Cardiac fibroblast (primary cell): ENCODE measurements at places on chromosomes 12 and 14.

DNA sequence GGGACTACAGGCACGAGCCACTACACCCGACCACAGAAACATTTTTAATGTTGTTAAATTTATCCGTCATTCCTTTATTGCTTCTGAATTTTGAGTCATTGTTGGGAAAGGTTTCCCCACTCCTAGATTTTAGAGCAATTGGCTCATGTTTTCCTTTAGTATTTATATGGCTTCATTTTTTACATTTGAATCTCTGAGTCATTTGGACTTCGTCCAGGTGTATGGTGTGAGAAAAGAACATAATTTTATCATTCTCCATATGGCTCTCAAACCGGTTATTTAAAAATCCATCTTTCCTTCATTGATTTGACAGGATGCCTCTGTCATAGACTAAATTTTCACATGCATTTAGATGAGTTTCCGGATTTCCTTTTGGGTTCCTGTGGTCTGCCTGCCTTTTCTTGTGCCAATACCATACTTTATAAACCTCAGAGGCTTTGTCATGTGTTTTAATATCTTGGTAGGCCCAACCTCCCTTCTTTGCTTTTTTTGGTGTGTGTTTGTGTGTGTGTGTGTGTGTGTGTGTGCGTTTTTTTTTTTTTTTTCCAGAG, 30.9 kb downstream of the LRTM2 start:
- DNase-seq, result peak; percentile 76

DNA sequence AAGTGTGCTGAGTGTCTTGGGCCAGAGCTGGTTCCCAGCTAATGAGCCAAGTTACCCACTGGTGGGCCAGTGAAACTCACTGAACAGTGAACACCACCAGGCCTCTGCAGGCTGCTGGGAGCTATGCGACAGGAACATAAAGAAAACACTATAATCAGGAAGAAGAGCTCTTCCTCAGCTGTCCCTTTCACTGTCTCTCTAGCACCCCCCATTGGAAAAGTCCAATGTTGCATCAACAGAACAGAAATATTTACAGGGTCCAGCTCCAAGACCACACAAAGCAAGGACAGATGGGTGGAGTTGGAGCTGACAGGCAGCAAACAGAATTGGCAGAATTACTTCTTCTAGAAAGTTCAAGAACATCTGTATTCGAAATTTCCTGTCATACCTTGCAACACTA, 903.6 kb upstream of the TMEM132C start:
- DNase-seq, result no peak

DNA sequence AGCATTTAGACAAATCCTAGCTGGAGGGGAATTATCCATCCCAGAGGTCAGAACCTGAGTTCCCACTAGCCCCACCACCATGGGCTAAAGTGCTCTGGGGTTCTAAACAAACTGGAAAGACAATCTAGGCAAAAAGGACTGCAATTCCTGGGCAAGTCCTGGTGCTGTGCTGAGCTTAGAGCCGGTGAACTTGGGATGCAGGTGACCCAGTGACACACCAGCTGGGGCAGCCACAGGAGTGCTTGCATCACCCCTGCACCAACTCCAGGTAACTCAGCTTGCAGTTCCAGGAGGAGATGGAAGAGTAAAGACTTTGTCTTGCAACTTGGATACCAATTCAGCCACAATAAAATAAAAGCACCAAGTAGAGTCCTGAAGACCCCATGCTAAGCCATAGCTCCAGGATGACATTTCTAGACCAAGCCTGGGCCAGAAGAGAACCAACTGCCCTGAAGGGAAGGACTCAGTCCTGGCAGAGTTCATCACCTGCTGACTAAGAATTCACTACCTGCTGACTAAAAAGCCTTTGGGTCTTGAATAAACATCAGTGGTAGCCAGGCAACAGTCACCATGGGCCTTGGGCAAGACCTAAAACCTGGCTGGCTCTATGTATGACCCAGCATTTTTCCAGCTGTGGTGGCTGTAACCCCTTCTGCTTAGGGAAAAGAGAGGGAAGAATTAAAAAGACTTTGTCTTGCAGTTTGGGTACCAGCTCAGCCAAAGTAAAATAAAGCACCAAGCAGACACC, 223.4 kb upstream of the DIO2 start:
- no peak for DNase-seq

- DNase-seq, result no peak
These were observed 54.1 kb downstream of the PLXNC1 start for GRCh38 chr12:94202245-94203180.

DNA sequence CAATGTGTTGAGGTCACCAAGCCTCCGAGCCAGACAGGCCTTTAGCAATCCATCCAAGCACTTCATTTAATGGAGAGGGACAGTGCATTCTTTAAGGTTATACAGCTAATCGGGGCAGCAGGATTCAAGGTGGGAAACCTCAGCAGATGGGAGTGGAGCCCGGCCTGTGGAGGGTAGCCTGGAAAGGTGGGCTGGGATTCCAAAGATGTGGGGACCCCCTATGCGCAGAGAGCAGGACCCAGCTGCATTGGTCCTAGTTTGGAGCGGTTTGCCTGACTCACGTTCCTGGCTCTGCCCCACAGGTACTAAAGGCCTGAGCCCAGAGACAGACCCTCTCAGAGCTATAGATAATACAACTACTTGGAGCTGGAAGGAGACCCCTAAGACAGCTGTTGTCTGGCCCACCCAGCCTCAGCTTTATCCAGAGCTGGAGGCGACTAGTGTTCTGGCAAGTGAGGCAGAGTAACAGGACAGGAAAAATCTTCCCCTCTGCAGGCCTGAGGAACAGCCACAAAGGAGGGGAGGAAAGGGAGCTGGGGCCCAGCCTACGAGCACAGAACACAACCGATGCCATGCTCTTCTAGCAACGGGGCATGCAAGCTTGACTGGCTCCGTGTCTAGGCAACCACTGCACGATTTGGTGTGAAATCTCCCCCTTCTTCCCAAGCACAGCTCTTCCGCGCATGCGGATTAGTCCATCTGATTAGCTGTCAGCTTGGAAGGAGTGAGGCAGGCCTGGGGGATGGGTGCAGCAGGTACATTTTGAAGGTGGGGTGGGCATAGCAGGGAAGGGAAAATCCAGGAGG, 1.1 kb upstream of the MYH7 start:
- no peak for DNase-seq

GRCh38 chr14:68564826-68565759, 227.8 kb downstream of the ZFP36L1 start:
- peak; percentile 32 for DNase-seq

DNA sequence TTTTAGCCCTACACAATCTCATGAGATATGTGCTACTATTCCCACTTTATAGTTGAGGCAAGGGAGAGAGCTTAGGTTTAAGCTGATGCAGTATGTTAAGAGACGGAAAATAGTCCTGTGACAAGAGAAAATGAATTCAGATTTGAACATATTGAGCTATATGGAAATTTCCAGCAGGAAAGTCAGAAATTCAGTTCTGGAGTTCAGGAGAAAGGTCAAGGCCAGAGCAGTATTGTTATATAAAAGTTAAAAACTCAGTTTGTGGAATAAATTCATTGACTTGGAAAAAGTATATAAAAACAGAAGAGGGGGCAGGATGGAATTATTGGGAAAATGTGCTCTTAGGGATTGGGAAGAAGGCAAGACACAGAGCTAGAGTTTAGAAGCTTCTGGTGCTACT, 167.0 kb upstream of the GZMB start:
- DNase-seq, result no peak

- DNase-seq, result peak; percentile 91
These were observed 2.9 kb upstream of the PPFIBP1 start for GRCh38 chr12:27521066-27521465.

DNA sequence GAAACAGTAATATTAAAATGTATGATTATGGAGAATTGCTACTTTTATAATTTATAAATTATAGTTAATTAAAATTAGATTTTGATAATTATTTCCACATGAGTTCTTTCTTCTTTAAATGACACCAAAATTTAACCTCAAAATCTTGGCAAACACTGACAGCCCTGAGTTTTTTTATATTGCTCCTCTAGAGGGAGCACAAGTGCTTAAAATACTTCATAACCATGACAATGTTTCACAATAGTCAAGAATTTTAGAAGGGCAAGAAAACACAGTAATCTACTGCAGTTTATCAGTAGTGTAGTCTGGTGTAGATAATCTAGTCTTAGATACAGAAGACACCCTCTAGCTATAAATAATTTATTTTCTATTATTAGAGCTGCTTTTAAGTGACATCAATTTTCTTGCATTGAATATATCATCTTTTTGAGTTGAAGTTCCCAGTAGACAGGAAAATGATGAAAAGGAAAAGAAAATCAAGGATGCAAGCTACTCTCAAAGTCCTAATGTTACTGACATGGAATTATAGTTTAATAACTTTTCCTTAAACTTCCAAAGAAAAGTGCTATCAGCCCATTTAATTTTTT, 14.3 kb upstream of the PTGER2 start:
- DNase-seq, result peak; percentile 72

DNA sequence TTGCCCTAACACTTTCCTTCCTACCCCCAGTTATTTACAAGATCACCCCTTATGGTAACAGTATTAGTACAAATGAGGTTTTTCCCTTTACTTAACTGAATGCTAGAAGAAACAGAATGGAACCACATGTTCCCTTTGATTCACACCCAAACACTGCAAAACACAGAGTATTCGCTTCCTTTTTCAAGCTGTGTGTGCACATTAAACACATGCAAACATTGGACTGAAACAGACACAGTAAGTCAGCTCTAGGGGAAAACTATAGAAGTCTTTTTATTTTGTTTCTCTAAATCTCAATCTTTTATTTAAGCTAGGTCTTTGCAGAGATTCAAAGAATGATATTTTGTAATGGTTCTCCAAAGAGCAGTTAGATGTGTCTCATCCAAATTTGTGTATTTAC, 728.5 kb downstream of the DIO2 start:
- no peak for DNase-seq

GRCh38 chr12:120199025-120199424, 1.9 kb downstream of the RPLP0 start:
- DNase-seq, result no peak

DNA sequence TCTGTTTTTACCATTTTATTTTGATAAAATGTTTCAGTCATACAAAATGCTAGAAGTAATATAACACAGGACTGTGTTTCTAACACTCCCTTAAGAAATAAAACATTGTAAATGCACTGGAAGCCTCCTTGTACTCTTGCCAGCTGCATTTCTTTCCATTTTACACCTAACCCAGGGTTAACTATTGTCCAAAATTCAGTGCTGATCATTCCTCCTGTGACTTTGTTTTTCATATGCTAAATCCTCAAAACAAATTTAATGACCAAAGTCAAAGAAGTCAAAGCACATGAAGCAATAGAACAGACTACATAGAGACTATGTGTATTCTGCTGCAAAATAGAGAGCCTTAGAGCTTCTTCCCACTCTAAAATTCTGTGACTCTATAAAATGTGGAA, 420.3 kb upstream of the PRICKLE1 start:
- DNase-seq, result no peak

DNA sequence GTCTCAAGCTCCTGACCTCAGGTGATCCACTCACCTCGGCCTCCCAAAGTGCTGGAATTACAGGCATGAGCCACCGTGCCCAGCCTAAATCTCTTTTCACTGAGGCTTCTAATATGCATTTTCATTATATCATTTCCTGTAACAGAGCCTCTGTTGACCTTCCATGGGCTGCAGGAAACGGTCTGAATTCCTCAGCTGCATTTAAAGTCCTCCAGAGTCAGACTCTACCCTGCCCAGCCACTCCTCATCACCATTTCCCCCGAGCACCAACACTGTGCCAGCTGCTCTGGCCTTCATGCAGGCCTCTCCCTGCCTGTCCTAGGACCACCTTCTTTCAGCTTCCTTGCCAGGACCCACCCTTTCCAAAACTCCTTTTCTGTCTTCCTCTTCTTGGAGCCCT, 9.8 kb upstream of the NFKBIA start:
- DNase-seq, result peak; percentile 71

- DNase-seq, result peak; percentile 54
These were observed 17.8 kb upstream of the GAS2L3 start for GRCh38 chr12:100555722-100556121.

DNA sequence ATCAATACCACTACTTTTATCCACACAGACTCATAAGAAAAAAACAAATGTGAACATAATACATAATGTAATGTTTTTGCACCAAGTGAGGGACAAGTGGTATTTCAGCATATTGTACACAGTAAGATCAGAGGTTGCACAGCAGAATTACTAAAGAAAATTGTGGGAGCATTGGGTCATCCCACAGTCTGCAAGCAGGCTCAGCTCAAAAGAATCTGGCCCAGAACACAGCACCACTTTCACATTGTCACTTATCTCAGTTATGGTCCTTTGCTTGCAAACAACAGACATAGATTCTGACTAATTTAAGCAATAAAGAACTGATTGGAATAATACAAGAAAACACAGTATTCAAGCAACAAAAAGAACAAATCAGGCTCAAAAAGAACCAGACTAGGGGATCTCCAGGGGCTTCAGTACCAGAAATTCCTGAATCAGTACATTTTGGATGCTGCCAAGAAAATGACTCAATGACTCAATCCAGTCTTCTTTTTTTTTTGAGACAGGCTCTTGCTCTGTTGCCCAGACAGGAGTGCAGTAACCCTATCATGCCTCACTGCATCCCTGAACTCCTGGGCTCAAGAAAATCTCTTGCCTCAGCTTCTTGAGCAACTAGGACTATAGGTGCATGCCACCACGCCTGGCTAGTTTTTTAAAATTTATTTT, 42.9 kb upstream of the EEA1 start:
- DNase-seq, result peak; percentile 94

GRCh38 chr12:109625131-109625559, 51.6 kb downstream of the MVK start:
- peak; percentile 13 for DNase-seq

GRCh38 chr14:96112032-96112431, 72.9 kb downstream of the C14orf132 start:
- DNase-seq, result no peak

- DNase-seq, result no peak
These were observed 27.9 kb downstream of the CAPS2 start for GRCh38 chr12:75302225-75302624.

DNA sequence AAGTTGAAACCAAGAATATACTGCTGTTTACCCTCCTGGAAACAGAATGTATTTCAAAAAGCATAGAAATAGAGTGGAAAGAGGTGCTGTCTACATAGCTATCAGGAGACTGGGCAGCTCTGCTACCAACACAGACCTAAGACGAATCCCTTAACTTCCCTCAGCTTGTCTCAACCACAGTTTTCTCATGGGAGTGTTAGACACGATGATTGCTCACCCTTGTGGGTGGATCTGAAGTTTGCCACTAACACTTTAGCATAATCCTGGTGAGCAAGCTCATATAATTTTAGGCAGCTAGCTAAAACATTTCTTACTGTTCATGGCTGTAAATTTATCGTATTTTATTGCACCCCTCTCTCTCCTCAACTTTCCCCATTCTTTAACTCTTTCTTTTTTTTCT, 38.5 kb downstream of the C12orf75 start:
- peak; percentile 49 for DNase-seq

GRCh38 chr12:94725375-94726168, 75.2 kb upstream of the TMCC3 start:
- peak; percentile 78 for DNase-seq

DNA sequence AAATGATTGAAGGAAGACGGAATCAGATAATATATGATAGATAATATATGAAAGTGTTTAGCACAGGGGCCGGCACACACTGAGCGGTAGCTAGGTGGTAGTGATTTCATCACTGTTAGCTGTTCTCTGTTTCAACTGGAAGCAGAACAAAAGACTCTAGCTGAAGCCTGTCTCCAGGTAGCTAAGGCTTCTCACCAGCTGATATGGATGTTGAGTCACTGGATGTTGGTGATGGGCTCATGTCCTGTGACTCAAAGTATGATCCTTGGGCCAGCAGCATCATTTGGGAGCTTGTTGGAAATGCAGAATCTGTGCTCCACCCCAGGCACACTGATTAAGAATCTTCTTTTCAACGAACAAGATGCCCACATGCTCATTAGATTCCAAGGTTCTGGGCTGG, 21.7 kb upstream of the KCNA5 start:
- no peak for DNase-seq
